ENCODE measurements at places on chromosomes 1 and 21. TPM values are rescaled to one million over a fixed set of nuclear protein-coding genes. Genes with fewer than 3 reads are reported as not detected.
A peak's percentile ranks its signal among the peaks of the same experiment; 100 is the strongest.

Gene MPZ
- total RNA-seq, result 3.2 TPM

Gene ESRRG
- 1.1 TPM for total RNA-seq

Gene CSF1
- total RNA-seq, result 6.5 TPM

Gene PKP1
- not detected for total RNA-seq

Gene NHLH1
- 0.14 TPM for total RNA-seq

Gene PHC2
- 99.0 TPM for total RNA-seq

Gene MRPL24
- total RNA-seq, result 50.1 TPM

Gene MATN1
- total RNA-seq, result not detected

Gene LRRC7
- total RNA-seq, result 1.2 TPM

Gene IGFN1
- total RNA-seq, result 0.10 TPM

Gene OSCP1
- total RNA-seq, result 2.5 TPM

Gene TRIM67
- total RNA-seq, result 0.22 TPM

Gene SPATA21
- total RNA-seq, result 0.22 TPM

Gene AQP10
- total RNA-seq, result not detected

Gene SLAMF7
- total RNA-seq, result 10.1 TPM

Gene CTSK
- total RNA-seq, result 15.4 TPM

Gene IL23R
- total RNA-seq, result 1.1 TPM

Gene TMPRSS2
- total RNA-seq, result 566 TPM

Gene BTBD8
- total RNA-seq, result 8.0 TPM

DNA sequence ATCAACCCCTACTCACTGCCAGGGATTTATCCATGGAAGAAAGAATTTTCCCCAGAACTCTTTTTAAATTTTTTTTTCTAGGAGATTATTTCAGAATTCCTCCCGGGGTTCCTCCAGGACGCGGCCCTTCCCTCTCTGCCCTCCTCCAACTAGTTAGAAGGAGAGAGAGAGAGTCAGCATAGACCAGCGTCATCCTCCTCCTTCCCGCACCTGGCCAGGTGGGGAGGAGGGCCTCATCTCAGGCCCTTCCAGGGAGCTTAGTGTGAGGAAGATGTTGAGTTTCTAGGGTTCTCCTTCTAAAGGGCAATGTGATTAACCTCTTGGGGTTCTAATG is 63.6 kb downstream of the CDK18 start:
- no peak for DNase-seq

GRCh38 chr1:55272994-55273393 is 57.8 kb upstream of the USP24 start:
- DNase-seq, result no peak

- no peak for DNase-seq
Observed at GRCh38 chr1:242731446-242731845, 206.9 kb upstream of the PLD5 start.

DNA sequence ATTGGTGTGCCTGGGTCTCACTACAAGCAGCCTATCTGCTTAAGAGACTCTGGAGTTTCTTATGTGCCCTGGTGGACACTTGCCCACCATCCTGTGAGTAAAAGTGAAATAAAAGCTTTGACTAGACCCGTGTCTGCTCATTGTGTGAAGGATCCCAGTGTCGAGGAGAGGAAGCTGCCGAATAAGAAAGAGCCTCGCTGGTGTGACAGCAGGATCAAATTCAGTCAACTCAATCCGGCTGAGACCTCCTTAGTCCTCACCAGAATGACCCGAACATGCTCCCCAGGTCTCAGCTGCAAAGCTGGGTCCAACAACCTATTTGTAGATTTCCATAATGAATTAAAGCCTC is 14.8 kb downstream of the CD2 start:
- no peak for DNase-seq

GRCh38 chr1:225470211-225471108 is 42.6 kb upstream of the LBR start:
- no peak for DNase-seq

DNA sequence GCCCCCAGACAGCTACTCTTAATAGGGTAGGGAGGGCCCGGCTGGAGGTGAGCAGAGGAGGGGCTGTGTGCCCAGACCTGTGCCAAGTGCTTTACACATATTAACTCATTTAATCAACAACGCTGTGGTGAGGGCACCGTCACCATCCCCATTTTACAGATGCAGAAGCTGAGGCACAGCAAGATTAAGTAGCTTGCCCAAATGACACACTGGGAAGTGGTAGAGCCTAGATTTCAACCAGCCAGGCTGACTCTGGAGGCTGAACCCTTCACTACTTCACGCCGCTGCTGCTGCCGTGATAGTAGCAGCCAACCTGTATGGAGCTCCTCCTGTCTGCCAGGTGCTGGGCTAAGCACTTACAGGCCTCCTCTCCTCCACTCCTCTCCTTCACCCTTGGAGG is 127.2 kb downstream of the PTPRU start:
- no peak for DNase-seq

DNA sequence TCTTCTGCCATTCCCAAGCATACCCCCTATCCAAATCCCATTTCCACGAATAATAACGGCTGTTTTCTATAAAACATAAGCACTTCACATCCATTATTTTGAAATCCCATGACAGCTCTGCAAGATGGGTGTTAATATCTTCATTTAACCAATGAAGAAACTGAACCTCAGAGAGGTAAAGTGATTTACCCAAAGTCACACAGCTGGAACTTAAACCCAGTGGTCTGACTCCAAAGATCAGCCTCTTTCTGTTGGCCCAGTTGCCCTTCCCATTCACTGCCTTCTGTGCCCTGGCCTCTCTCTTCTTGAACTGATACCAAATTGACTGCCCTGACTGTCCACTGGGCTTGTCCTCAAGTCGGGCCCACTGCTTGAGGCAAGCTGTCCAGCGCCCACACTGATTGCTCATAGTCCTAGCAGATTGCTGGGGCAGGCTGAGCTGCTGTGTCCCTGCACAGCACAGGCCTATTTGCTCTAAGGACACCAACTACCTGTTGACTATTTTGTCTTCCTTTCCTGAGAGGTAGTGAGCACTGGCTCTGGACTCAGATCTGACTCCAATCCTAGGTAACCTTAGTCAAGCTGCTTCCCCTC is 19.3 kb downstream of the TAL1 start:
- DNase-seq, result no peak

GRCh38 chr1:14372526-14372925 is 226.0 kb upstream of the KAZN start:
- DNase-seq, result no peak

- no peak for DNase-seq
Observed at GRCh38 chr1:74713849-74714248, 19.0 kb downstream of the CRYZ start.

DNA sequence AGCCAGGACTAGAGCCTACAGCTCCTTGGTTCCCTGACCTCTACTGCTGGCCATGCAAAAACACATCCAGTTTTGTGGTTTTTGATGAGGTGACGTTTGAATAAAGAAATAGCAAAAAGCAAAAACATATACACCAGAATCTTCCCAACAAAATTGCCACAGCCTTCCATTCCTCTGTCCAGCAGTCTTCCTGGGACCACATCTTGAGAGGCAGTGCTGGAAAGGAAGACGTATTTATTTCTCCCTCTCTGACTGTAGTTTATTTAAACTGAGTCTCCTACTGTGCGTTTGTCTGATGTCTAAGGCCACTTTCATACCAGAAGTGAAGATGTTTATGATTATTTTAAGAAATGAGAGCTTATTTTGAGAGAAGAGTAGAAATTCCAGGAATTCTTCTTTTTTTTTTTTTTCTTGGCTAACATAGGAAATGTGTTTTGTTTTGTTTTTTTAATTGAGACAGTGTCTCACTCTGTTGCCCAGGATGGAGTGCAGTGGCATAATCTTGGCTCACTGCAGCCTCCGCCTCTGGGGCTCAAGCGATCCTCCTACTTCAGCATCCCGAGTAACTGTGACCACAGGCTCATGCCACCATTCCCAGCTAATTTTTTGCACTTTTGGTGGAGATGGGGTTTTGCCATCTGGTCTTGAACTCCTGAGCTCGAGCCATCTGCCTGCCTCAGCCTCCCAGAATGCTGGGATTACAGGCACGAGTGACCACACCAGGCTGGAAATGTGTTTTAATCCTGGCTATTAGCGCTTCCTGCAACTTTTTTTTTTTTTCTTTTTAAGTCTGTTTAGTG is 118.5 kb downstream of the ITSN1 start:
- DNase-seq, result no peak

DNA sequence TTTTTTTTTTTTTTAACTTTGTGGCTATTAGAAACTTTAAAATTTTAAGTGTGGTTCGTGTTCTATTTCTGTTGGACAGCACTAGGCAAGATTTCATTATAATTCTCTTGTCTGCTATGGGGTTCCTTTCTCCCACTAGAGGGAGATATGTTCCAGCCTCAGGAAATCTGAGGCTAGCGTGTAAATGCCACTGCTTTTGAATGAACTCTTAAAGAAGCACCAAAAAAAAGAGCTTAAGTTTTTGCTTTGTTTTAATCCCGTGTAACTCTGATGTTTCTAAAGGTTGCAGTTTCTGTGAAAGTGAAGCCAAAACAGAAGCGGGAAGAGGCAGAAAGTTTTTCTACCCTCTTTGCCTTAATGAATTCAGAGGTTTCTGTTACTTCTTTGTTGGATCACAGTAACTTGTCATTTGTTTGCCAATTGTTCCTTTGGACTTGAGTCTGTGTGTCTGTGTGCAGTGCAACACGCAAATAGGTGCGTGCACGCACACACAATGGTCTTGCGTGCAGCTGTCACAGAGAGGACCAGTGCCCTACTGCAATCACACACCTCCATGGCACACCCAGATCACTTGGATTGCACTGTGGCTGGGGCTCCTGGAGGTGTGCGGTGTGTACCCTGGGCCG is 32.3 kb downstream of the HHAT start:
- DNase-seq, result no peak

GRCh38 chr1:51728611-51729155 is 111.8 kb downstream of the OSBPL9 start:
- DNase-seq, result no peak

- DNase-seq, result no peak
Observed at GRCh38 chr1:210857705-210858104, 276.2 kb downstream of the KCNH1 start.

DNA sequence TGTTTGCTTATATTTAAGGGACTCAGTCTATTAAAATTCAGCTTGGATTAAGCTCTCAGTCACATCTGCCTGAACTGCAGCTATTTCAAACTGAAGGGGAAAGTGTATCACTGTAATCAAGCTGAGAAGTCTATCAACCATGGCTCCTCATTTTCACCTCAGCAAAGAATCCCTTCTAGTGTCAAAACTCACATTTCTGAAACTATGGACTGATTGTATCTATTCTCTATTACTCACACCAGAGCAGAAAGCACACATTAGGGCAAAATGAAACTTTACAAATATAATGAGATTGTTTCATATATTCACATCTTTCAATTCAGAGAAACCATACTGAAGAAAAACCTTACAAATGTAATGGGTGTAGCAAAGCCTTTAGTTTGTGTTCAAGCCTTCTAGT is 14.6 kb upstream of the C1orf146 start:
- DNase-seq, result no peak

GRCh38 chr21:36910581-36911307 is 55.7 kb downstream of the HLCS start:
- no peak for DNase-seq

GRCh38 chr1:228471154-228471761 is 15.9 kb upstream of the RNF187 start:
- no peak for DNase-seq

DNA sequence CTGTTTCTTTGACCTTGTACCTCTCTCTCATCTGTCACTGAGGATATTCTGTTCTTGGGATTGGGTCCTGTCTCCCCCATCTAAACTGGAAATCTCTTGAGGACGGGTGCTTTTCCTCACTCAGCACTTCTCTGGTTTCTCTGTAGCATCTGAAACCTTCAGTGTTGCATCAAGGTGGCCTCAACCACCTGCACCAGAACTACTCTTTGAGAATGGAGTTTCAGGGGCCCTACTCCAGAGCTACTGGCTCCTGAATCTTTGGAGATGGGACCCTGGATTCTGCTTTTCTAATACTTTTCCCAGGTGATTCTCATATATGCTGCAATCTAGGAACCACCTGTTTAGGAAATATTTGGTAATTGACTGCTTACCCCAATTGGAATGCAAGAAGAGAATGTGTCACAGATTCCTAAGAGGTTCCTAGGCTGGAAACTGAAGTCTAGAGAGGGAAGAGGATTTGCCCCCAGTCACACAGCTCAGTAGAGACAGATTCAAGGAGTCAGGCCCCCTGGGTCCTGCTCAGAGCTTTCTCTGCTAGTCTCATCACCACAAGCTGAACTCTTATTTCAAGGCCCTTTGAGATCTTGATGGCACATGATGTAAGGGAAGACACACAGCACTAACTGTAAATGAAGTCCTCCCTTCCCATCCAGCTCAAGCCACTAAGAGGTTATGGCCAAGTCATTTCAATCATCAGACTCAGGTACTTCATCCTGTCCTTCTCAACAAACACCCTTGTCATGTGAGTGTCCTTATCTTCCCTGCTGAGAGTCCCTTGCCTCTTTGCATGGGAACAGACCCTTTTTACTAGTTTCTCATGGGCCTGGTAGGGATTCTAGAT is 48.7 kb downstream of the EIF2D start:
- no peak for DNase-seq

DNA sequence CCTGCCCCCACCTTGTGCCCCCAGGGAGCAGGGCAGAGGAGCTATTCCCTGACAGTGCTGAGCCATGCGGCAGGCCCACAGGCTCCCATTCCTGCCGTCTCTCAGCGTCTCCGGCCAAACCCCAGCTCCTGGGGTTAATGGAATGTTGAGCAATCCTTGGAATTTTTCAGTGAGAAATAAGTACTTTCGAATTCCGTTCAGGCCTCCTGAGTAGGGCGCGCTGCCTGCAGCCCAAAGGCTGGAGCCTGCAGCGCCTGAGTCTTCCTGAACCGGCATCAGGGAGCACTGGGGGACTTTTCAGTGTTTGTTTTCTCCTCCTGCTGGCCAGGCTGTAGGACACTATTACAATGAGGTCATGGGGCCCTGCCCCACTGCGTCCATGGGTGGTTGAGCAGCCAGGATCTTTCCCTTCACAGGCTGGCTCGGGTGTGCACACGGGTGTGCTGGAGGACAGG is 33.3 kb upstream of the CSF1 start:
- peak; percentile 30 for DNase-seq

- no peak for DNase-seq
Observed at GRCh38 chr21:42039470-42039901, 29.3 kb upstream of the ZBTB21 start.

GRCh38 chr1:90509225-90510048 is 207.7 kb downstream of the BARHL2 start:
- DNase-seq, result no peak

DNA sequence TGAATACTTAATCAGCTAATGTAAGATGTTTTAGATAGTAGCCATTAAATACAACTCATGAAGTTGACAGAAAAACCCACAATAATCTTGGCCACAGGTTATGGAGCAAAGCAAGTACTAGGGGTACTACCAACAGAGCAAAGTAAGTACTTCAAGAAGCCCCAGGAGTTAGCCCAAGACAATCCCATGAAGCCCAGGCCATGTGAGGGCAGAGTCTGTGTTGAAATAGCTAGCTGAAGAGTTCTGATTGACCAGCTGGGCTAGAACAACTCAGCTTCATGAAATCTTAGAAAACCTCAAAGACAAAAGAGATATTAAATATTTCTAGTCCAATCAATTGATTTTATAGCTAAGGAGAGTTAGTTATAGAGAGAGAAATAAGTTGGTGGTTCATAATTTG is 212.9 kb upstream of the HOOK1 start:
- no peak for DNase-seq
